ENCODE measurements at places on chromosomes 1 and 21.

DNA sequence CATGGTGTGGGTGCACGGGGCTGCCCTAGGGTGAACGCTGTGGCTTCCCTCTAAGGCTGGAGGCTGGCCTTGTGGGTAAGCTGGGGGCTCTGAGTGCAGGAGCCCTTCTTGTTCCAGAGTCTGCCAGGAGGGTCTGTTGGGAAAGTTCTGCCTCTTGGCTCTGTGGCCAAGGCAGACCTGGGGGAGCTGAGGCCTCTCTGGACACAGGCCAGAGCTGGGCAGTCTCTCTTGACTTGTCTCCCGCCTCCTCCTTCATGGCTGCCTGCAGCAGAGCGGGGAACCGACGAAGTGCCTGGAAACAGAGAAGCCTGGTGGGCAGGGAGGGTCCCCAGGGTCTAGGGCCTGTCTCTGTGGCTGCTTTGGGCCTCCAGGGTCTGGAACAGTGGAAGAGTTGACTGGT, 30.3 kb upstream of the PEX10 start:
- no peak for DNase-seq

DNA sequence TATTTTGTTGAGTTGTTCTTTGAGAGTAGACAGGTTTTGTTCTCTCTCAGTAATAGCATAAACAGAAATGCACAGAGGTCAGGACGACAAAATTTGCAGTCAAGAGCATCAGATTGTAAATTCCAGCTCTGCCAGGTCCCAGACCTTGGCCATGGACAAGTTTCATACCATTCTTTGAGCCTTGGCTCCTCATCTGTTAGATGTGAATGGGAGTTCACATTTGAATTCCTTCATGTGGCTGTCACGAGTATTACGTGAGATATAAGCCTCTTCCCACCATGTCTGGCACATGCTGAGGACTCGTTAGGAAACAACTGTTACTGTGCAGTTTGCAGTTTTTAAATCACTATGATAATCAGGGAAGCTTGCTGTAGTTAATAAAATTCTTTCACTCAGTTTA, 93.2 kb upstream of the KCTD3 start:
- no peak for DNase-seq

- DNase-seq = no peak
Measured at GRCh38 chr1:45395582-45395981, 55.3 kb upstream of the MUTYH start.

DNA sequence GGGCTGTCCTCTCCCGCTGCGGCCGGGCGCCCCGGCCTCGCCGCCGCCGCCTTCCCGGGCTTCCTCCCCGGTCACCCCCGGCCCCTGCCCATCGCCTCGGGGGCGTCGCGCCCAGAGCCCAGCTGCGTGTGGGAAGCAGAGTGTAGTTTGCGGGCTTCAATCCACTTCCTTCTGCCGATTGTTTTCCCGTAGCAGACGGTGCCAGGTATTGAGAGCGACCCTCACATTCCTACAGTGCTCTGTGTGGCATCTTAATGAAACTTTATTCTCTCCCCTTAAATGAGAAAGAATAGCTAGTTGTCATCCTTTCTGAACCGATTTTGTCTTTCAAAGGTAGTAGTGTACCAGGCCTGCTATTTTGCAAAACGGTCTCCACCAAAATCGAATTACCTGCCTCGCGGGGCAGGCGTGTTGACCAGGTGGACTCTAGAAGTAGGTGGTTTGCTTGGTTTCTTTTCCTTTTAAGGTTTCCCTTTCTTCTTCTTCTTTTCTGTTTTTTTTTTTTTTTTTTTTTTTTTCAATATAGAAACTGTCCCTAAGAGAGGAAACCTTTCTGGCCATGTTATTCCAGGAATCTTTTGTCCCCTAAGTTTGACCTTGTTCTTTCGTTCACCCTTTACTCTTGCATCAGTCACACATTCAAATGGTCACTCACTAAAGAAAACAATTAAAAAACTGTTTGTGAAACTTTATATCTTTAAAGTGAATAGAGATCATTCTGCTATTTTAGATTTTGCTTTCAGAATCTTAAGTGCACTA, 881 bp downstream of the USP25 start:
- DNase-seq = no peak

- DNase-seq = no peak
Measured at GRCh38 chr1:69648486-69648885, 80.8 kb downstream of the LRRC7 start.

DNA sequence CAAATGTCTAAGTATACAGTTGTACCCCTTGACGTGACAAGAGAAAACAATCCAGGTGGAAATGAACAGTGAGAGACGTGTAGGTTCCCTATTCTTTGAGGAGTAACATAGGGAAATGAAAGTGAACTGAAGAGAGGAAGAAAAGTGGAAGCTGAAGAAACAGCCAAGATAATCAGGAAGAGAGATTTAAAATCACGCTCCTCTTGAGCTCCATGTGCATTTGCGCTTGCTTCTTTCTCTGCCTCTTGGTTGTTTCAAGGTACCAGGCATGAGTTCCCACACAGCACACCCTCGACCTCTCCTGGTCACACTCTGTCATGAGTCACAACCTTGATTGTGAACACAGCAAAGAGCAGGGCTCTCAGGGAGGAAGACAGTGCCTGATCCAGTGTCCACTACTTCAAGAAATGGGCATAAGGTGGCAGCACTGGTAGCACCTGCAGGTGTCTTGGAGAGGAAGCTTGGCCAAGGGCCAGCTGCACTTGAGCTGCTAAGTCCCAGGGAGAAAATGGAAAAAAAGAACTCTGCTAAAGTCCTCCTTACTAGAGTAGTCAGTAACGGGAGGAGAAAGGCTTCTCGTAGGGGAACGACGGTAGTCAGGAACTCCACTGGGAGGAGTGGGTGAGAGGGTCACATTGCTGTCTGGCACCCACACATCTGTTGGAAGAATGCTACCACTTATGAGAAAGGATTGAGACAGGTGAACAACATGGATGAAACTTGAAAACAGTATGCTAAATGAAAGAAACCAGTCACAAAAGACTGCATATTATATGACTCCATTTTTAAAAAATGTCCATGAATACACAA, 18.3 kb upstream of the ARID1A start:
- peak; percentile 83 for DNase-seq

GRCh38 chr1:20724364-20725188, 6.8 kb upstream of the KIF17 start:
- DNase-seq = no peak

DNA sequence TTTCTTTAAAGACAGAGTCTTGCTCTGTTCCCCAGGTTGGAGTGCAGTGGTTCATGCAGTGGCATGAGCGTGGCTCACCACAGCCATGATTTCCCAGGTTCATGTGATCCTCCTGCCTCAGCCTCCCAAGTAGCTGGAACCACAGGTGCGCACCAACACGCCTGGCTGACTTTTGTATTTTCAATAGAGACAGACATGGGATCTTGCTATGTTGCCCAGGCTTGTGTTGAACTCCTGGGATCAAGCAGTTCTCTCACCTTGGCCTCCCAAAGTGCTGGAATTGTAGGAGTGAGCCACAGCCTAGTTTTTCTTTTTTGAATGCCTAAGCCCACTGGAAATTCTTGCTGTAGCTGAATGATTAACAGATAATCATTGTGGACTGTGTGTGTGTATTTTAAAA, 113.5 kb downstream of the RPS6KC1 start:
- no peak for DNase-seq

DNA sequence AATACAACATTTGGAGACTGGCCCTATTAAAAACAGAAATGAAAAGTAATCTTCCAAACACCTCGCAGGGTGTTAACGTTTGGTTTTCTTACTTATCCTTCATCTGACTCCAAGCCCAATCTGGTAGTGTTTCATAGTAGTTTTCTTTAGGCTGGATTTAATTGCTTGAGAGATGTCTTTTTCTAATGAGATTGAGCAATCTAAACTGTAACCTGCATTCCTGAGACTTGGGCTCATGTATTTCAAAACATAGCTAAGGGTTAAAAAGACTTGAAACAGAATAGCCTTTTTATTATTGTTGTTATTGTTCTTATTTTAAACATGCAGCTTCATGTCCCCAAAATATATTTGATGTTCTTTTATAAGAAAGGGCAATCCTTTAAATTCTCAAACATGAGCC, 278.9 kb downstream of the TGFB2 start:
- peak; percentile 9 for DNase-seq

GRCh38 chr1:237786066-237786719, 104.5 kb downstream of the ZP4 start:
- DNase-seq = no peak

DNA sequence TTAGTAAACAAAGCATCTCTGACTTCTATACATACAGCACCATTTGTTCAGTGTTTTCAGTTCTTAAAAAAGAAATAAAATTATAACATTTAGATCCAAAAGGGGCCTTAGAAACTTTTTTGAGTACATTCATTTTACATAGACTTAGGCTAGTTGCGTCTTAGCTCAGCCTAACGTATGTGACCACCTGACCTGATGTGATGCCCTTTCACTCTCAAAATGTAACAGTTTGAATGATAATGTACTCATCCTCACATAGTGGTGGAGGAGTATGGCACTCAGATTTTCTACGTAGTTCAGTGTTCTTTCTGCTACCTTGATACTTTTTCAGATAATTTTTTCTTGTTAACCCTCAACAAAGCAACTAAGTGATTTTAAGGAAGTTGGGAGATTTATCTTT, 43.4 kb downstream of the RPRD2 start:
- DNase-seq = no peak

DNA sequence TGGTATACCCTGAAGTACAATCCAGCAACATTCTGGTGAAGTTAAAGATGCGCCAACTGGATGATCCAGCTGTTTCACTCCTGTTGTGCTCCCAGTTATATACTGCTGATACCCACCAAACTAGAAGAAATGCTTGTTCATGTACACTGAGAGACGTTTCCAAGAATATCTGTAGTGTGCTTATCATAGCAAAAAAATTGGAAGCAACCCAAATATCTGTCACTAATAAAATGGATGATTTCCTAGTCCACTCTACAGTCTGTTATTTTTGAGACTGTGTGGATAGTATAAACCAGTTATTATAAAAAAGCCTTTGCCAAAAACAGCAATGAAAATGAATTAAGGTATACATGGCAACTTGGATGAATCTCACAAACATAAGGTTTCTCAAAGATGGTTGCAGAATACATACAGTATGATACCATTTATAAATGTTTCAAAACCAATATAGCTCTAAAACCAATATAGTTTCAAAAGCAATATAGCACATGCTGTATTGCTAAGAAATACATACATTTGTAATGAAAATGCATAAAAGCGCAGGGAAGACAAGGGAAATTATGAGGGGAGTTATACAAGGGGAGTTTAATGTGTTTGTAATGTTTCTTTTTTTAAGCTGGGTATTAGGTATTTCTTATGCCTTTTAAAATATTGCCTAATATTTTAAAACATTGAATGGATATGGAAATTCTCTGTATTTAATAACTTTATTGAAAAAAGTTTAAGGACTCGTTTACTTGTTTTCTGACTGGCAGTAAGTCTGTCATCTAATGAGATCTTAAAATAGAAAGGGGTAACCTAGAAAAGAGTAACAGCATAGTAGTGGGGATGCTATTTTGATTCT, 36.5 kb downstream of the GPSM2 start:
- DNase-seq = no peak

DNA sequence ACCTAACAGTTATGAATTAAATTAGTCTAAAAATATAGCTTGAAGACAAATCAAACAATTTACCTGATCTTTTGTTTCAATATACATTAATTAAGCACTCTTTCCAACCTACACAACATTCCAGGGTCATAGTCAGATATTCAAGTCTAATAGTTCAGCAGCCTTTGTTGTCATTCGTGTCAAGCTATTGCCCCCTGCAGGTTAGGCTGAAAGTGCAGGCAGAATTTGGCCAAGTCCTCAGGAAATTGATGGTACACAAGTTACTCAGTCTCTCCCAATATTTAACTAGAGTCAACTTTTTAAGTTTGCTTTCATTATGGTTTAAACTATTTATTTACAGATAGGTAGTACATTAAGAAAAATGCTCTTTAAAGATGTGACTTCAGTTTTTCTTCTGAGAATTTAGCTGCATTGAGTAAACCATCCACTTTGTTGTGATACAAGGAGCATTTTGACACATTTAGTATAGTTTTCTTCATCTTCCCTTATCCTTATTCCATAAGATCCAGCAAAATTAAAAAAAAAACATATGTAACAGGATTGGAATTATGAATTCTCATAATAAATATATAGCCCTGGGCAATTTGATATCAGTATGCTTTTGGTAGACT, 130.3 kb upstream of the DPYD start:
- peak; percentile 36 for DNase-seq

DNA sequence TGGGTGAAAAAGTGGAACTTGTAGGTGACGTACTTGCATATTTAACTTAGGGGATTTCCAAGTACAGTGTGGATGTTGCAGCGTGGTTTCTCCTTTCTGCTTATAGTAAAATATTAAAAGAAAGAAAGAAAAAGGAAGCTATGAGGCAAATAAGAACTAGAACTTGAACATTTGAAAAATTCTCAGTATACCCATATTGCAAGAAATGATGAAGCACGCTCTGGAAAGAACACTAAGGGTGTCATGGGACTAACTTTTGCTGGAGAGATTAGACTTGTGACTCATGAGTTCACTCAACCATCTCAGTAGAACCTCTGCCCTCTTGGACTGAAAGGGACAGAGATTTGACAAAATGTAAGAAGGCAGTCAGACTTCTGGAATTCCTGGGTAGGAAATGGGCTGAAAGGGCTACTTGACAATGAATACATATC, 704.5 kb upstream of the ADGRL4 start:
- DNase-seq = no peak

DNA sequence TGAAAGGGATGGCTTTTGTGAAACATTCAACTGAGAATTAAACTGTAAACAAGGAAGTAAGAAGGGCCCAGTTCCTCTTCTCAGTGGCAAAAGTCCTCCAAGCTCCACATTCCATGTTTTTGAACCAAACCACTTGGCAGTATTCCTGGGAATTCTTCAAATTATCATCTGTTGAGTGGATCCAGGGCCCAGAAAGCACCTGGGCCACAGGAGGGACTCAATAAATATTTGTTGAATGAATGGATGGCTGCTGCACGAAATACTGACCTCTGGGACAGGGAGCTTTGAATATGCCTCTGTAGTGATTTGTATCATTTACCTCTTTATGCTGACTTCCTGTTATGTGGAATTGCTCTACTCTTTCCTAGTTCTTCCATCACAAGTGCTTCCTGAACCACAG, 4.7 kb downstream of the SLC35F3 start:
- DNase-seq = peak; percentile 78

DNA sequence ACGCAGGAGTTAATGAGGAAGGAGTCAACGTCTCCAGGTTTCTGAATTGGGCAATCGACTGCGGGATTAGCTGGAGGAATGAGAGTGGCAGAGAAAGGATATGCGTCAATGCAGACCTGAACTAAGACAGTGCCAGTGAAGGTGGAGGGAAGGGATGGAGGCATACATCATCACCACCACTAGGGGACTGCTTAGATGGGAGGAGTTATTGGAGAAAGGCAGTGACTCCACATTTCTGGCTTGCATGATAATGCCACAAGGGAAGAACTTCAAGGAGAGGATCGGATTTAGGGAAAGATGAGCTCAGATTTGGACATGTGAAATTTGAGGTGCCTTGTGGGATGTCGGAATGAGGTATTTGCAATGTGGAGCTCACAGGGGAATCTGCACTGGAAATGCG, 17.5 kb downstream of the VASH2 start:
- peak; percentile 41 for DNase-seq

- DNase-seq = no peak
Measured at GRCh38 chr1:244375051-244375450, 76.7 kb downstream of the ADSS2 start.

GRCh38 chr1:66256629-66257572, 277.1 kb upstream of the SGIP1 start:
- no peak for DNase-seq
